ENCODE measurements at places on chromosomes 6 and 20.

- DNase-seq, result no peak
Measured at GRCh38 chr20:542777-543368, 717 bp downstream of the CSNK2A1 start.

- no peak for DNase-seq
Measured at GRCh38 chr6:35036059-35036827, 104.9 kb downstream of the TCP11 start.

DNA sequence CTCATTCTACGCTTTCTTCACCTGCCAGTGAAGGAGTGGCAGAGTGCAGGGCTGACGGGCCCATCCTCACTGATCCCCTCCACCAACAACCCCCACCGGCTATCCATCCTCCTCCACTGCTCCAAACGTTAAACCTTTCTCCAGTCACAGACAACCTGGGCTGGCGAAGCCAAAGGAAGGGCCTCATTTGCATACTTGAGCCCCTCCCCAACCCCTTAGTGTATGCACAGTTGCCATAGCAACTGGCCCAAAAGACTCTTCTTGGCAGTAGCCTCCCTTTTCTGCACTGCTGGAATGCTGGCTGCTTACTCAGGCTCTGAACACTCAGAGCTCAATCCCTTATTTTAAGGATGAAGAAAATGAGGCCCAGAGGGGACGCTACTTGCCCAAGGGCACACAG, 130.3 kb downstream of the GRM4 start:
- no peak for DNase-seq

GRCh38 chr20:640674-641515, 12.1 kb downstream of the SRXN1 start:
- no peak for DNase-seq

GRCh38 chr20:45507011-45507820, 8.2 kb downstream of the SPINT3 start:
- no peak for DNase-seq

DNA sequence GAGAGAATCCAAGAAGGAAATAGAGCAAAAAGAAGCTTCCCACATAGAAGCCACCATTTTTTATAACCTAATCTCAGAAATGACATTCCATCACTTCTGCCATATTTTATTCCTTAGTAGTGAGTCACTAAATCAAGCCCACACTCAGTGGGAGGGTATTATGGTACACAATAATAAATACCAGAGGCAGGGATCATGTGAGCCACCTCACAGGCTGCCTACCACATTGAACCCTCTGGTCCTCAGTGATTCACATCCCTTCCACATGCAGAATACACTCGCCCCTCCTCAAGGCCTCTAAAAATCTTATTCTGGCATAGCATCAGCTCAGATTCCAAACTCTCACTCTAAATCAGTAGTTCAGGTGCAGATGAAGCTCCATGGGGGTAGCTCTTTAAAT, 49.4 kb downstream of the TMC2 start:
- no peak for DNase-seq

- DNase-seq, result peak; percentile 82
Measured at GRCh38 chr6:35302604-35303241, 5.1 kb downstream of the DEF6 start.

Data from activated T-helper 1 cell treated with Interleukin-2 at 50 U/mL for 16 hours (primary cell).